ENCODE measurements at places on chromosomes 6 and 20.

DNA sequence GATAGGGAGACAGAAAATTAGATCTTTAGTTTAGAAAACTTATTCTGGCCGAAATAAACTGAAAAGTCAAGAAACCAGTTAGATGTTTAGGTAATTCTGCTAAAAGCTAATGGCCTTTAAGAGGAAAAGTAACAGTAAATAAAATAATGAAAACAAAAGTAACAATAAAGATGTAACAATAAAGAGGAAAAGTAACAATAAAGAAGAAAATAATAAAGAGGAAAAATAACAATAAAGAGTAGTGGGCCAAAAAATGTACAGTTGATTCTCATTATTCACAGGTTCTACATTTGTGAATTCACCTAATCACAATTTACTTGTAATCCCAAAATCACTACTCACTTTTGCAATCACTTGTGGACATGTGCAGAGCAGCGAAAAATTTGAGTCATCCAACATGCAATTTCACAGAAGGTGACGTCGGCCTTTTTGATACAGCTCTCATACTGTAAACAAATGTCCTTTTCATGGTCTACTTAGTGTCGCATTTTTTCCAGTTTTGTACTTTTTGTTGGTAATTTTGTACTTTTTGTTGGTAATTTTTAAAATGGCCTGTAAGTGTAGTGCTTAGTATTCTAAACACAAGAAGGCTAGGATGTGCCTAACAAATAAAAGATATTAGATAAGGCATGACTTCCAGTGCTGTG lies 24.0 kb downstream of the HBS1L start:
- no peak for DNase-seq

DNA sequence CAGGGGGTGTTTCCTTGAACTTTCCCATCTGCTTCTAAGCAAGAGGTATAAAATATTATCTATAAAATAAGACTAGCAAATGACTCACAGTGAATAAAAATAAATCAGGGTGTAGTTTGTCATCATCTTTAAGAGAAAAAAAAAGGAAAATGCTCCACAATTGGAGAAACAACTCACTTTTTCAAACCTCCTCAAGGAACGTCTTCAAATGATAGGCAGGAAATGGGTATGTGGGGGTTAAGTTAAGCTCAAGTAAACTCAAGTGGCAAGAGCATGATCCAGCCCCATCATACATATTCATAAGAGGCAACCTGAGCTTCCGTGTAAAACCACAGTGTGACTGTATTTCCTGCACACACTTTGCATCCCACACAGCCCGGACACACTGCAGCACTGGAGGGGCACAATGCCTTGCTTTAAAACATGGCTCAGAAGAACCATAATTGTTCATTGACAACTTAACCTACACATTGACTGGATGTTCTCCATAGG lies 58.5 kb upstream of the CEP85L start:
- DNase-seq = peak; percentile 93

DNA sequence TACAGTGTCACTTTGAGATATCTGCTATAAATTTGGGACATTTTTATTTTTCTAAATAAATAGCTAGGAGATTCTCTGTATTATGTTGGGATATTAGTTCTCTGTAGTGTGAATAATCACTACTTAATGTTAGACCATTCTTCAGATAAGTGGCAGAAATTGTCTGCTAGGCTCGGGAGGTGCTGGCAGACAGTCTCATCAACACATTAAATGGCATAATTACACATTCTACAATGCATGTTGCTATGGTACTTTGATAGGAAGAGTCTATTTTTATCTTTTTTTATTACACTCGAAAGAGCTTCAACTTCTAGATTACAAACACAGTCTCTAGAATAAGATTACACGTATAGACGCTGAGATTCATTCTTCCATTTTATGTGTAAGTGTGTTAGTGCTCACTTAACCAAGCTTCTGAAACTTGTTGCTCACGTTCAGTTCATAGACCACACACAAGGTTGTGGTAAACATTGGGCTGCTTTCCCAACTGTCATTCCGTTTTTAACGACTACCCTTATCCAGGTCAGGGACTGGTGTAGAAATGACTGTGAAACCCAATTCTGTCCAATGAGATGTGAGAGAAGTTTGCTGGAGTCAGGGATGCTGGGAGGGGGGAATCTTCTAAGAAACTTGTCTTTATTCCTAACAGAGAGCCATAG lies 78.6 kb downstream of the TPBG start:
- DNase-seq = no peak

DNA sequence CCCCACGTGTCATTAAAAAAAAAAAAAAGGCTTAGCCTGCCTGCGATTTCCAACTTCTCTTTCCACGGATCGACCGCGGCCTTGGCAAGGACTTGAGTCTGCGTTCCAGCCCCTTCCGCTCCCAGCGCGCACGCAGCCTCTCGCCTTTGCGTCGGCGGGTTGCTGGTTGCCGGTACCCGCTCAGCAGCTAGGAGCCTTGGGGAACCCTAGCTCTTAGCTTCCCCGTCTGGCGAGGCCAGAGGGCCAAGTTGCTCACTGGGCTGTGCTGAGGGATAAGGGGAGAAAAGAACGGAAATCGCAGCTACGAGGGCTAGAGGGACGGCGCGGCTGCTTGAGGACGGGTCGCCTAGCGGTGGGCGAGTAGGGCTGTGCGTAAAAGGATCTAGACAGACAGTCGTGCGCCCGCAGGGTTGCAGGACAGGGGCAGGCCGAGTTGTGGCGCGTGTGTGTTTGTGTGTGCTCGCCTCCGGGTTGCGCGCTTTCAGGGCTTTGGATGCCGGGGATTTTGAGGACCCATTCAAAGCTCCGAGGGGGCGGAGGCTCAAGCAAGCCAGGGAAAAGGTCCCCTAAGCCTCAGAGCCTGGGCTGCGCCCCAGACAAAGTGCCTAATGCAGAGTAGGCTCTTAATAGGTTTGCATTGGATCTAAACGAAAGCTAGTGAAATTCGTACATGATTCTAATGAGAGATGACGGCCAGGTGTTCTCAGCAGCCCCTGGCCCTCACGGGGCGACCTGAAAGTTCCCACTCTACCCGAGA lies 40.5 kb upstream of the OSTM1 start:
- no peak for DNase-seq

GRCh38 chr6:31222496-31222895 lies 49.4 kb downstream of the HLA-C start:
- DNase-seq = no peak
